ENCODE measurements at places on chromosomes 6 and 20.
A peak's percentile ranks its signal among the peaks of the same experiment; 100 is the strongest.

DNA sequence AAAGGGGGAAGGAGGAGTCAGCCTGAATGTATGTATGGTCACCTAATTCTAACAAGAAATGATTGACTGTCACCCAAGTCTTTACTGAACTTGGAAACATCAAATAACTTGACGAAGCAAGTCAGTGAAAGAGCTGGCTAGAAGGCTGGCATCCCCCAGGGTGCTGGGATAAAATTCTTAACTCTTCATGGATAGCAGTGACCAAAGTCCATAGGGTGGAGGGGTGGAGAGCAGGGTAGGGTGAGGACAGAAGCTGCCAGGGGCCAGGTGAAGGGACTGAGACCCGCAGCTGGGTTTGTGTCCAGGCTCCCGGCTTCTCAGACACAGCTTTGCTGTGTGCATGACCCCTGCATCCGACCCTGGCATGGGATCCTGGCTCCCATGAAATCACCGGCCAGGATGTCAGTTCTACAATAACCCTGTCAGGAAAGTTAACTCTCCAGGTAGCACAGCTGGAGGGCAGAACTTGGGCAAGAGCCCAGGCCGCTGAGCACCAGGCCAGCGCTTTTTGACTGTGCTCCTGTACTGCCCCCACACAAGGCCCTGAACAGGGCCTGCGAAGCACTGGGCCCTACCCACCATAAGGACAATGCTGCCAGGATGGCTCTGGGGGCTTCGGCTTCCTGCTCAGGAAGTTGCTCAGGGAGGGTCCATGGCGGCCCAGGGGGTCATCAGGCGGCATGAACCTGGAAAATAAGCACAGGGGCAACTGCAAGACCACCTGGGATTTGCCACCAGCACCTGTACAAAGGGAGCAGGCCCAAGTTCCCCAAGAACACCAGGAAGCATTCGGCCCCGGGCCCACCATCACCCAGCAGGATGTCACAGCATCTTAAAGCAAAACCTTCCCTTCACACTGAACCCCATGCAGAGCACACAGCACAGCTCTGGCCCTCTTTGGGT, 32.5 kb downstream of the ZC3H12D start:
- DNase-seq: no peak

- no peak for DNase-seq
Observed at GRCh38 chr6:133040803-133041419, 200.2 kb upstream of the EYA4 start.

- DNase-seq: no peak
Observed at GRCh38 chr6:155373276-155373675, 59.0 kb upstream of the TFB1M start.

DNA sequence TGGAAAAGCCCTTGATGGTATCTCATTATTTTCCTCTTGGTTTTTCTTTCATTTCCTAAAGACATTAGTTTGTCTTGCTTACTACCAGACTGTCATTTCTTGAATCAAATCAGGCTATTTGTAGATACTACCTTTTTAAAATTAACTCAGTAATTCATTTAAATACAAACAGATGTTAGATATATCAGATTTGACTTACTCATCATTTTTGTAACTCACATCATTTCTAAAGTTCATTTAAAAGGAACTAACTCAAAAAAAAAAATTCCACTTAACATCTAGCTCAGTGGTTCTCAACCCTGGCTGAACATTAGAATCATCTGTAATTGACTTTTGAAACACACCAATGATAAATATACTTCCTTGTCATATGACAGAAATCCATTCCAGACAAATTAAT, 48.2 kb upstream of the TINAG start:
- no peak for DNase-seq

DNA sequence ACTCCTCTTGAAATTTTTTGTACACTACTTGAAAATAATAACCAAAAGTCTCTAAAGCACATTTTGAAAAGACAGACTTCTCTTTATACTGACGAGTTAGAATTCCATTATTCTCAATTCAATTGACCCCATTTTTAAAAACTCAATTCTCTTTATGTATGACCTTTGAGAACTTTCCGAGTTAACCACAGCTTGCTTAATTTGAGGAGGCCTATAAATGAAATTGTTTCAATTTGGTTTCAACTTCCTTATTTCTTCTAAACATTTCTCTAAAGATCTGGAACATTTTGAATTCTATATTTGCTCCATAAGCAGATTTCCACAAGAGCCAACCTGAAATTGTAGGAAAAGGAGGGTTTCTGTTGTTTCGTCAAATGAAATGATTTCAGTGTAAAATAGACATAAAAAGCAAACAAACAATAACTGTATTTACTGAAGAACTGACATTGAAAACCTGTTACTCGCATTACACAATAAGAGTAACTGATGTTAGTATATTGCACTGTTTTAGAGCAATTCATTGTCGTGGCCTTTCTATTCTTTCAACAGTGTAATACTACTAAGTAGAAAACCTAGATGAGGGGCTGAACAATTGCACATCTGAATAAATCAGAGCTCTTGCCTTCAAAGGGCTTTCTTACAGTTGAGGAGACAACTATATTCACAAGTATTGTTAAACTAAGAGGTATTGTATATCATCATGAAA, 223.6 kb downstream of the HIVEP2 start:
- no peak for DNase-seq

- no peak for DNase-seq
Observed at GRCh38 chr6:66865771-66866170, 1158.7 kb upstream of the EYS start.

- DNase-seq: no peak
Observed at GRCh38 chr20:19911810-19912382, 105.3 kb upstream of the NAA20 start.

GRCh38 chr6:130202782-130203181, 20.0 kb downstream of the SAMD3 start:
- no peak for DNase-seq

DNA sequence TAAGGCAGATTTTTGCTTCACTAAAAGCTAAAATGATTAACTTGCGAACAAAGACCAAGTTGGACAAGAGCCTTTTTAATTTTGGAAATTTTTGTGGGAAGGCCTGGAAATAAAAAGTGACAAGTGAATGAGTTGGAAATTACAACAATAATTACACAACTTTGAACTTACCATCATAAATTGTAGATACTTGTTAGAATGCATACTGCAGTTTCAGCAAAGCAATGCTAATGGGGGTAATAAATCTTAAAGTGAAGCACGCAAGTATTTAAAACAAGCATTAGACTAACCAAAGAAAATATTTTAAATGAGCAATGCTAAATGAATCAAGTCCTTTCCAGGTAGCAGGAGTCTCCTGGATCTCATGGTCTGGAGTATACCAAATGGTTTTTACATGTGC, 83.2 kb upstream of the EYA4 start:
- no peak for DNase-seq

GRCh38 chr6:66964216-66964615, 1257.2 kb upstream of the EYS start:
- DNase-seq: no peak

GRCh38 chr6:157825243-157825904, 2.3 kb downstream of the SNX9 start:
- no peak for DNase-seq

DNA sequence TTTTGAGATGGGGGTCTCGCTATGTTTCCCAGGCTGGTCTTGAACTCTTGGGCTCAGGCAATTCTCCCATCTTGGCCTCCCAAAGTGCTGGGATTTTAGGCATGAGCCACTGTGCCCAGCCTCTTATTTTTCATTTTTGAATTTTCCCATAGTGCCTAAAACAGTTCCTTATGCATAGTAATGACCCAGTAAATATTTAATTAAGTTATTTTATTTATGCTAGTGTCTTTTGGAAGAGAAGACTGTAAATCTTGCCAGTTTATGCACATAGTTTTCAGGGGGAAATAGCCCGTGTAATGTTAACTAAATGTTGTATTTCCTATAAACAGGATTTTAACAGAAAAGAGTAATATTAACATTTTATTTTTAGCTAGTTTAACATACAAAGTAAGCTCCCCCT, 60.3 kb downstream of the AFG1L start:
- DNase-seq: no peak

DNA sequence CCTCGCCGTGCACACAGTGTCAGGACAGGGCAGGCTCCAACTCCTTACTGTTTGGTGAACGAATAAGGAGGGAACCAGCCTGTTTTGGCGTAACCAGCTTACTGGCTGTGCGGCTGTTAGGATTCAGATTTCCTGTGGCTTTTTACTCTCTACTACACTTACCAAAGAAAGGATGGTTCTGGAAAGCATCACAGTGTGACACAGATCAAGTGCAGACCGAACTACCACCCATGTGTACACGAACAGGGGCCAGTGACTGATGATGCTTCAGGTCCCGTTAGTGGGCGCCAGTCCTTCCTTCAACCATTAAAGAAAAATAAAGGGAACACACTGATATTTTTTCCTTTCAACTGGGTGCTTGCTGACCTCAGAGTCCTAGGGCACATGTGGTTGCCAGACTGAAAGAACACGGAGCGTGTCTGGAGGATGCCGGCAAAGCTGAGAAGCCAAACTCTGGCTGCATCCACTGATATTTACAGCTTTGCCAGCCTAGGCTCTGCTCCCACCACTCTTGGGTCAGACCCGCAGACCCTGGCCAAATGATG, 352.3 kb upstream of the AGPAT4 start:
- no peak for DNase-seq

- DNase-seq: no peak
Observed at GRCh38 chr6:2969549-2969948, 1.8 kb downstream of the SERPINB6 start.

- no peak for DNase-seq
Observed at GRCh38 chr6:48826901-48827701, 636.0 kb downstream of the MMUT start.

GRCh38 chr20:10784554-10785183, 110.9 kb upstream of the JAG1 start:
- no peak for DNase-seq

GRCh38 chr20:32464401-32465091, 106.4 kb downstream of the ASXL1 start:
- DNase-seq: no peak

- no peak for DNase-seq
Observed at GRCh38 chr6:73585566-73586415, 65.0 kb upstream of the EEF1A1 start.

- DNase-seq: peak; percentile 26
Observed at GRCh38 chr6:9334979-9335378, 899.6 kb upstream of the SLC35B3 start.

DNA sequence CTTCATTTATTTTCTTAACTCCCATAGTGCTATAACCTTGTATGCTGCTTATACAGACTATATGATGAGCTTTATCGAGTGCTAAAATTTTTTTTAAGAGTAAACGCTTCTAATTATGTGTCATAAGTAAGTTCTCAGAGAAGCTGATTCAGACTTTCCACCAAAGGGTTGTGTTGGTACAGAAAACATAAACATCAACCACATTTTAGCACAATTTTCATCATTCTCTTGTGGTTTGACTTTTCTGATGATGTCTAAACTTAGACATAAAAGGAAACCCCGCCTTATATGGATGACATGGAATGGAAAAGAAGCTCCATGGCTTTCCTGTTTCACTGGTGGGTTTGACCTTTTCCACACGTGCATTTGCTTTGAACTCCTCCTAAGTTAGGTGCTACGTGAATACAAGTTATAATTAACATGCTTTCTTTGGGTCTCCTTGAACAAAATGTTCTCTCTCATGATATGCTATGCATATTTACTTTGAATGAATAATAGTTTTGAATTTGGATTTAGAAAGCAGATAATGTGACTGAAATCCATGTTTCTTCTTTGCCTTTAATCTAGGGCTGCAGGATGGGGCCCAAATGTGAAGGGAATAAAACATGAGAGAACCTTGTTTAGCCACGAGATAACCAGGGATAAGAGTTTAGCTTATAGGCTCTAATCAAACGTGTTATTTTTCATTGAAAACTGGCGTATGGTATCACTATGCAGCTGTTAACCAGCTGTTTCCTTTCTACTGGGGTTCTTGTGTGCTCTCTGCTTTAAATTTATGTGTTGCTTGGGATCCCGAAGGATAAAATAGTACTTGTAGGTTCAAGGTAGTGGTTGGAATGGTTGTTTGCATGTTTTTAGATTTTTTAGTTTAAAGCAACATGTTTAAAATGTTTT, 127.1 kb upstream of the AHI1 start:
- DNase-seq: no peak

DNA sequence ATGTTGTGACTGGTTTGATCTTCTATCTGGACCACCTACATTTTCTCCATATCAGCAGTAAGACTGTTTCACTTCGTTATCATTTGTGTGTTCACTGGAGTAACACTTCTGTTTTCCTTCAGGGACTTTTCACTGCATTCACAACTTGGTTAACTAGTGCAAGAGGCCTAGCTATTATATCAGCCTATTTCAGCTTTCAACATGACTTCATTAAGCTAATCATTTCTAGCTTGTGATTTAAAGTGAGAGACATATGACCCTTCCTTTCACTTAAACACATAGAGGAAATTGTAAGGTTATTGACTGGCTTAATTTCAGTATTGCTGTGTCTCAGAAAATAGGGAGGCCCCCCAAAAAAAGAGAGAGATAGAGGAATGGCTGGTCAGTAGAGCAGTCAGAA, 622.8 kb upstream of the NRSN1 start:
- DNase-seq: no peak

- DNase-seq: peak; percentile 74
Observed at GRCh38 chr20:11544029-11544678, 373.5 kb upstream of the BTBD3 start.

DNA sequence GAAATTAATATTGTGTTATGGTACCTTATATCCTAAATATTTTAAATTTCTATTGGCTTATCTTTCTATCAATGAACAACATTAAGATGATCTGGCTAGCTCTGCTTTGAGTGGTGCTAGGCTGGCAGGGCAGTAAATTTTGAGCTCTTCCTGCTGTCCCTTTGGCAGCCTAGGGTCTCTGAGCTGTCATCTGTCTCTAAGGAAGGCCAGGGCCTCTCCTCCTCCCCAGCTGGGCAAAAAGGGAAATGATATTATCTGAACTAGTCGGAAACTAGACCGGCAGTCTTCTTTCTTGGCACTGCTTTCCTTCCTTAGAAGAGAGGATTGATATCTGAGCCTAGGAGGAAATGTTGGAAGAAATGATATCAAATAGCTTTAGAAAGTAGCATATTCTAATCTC, 176.7 kb upstream of the BTBD3 start:
- DNase-seq: no peak

- no peak for DNase-seq
Observed at GRCh38 chr20:4171538-4172116, 156.3 kb upstream of the RNF24 start.

- peak; percentile 6 for DNase-seq
Observed at GRCh38 chr20:56249244-56249955, 868 bp downstream of the MC3R start.

DNA sequence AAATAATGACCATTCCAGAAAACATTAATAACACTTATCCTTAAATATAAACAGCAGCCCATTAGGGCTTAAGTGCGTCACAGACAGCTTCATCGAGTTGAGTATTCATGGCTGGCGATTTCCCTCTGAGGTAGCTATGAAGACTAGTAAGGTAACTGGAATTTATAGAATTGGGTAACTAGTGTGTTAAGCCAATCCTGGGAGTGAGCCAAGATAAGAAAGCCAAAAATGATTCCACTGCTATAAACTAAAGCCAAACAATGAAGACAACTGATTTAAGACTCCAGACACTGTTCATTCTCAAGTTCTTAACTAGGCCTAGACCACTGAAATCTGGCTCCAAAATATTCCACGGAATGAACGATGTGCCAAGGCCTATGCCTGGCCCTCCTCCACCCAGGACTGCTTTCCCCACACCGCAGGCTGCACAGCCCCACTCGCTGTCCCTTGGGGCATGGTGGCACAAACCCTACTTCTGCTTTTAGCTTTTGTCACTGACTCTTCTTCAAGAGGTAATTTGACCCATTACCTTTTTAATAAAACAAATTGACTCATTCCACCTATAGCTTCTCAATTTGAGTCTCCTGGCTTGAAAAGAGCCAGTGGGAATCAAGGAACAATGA, 66.0 kb downstream of the BLOC1S5 start:
- DNase-seq: no peak

GRCh38 chr6:158621694-158622544, 22.6 kb downstream of the DYNLT1 start:
- DNase-seq: no peak
